ENCODE measurements at places on chromosomes 3 and 15. TPM values are rescaled to one million over a fixed set of nuclear protein-coding genes. Genes with fewer than 3 reads are reported as not detected.

DNA sequence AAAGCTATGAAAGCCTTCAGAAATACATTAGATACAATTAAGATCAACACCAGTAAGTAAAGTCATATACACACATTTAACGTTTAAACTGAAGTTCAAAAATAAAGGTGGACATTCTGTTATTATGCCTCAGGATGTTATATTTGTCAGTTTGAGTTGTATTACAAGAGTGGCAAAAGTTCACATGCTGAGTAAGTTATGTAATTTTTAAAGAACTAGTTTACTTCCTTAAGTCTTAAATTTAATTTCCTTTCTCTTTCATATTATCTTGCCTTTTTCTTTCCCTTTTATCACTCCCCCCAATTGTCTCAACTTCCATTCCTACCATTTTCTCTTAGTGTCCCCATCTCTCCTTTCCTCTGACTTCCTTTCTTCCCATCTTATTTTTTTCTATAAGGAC is 4.9 kb upstream of the GPR87 start:
- H3K27me3 ChIP-seq, result no peaks in the 10 kb centered on the region
- H3K36me3 ChIP-seq, result peaks cover 3% of the 10 kb centered on the region
- DNase-seq, result no peak
- H3K4me1 ChIP-seq, result peaks cover 28% of the 10 kb centered on the region
- no peak overlapping the region for H3K4me3 ChIP-seq

GRCh38 chr15:67897646-67898339 is 57.9 kb upstream of the RNU6-1 start:
- no peak overlapping the region for H3K4me3 ChIP-seq
- no peak for DNase-seq
- H3K27me3 ChIP-seq, result peaks cover 1% of the 10 kb centered on the region
- peaks cover 2% of the 10 kb centered on the region for H3K4me1 ChIP-seq

- no peak overlapping the region for H3K4me3 ChIP-seq
- no peaks in the 10 kb centered on the region for H3K36me3 ChIP-seq
- peaks cover 2% of the 10 kb centered on the region for H3K27me3 ChIP-seq
- H3K27ac ChIP-seq, result no peak overlapping the region
- no peaks in the 10 kb centered on the region for H3K4me1 ChIP-seq
Measured at GRCh38 chr3:180000500-180000899, 36.2 kb downstream of the PEX5L start.

DNA sequence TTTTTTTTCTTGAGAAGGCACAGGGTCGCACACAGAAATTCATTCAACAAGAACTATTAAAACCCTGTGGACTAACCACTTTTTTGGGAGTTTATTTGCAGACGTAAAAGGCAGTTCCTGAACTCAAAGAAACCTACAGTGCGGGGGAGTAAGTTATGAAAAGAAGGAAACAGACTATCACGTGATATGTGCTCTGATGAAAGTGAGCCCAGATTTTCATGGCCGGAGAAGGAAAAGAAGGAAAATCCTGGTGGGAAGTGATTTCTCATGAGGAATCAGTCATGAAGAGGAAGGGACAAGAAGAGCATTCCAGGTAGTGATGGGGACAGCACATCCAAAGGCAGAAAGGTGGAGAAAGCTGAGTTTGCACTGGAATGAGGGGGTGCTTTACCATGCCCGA is 26.1 kb downstream of the SEMA6D start:
- H3K4me3 ChIP-seq, result no peak overlapping the region
- H3K4me1 ChIP-seq, result no peaks in the 10 kb centered on the region
- H3K36me3 ChIP-seq, result no peaks in the 10 kb centered on the region
- no peak for DNase-seq
- no peak overlapping the region for H3K27ac ChIP-seq

The TNNC1 gene
- total RNA-seq, result 1.4 TPM

Data from activated CD8-positive, alpha-beta memory T cell treated with anti-CD3 and anti-CD28 coated beads, Interleukin-2, amount 10 ng/mL, durations not matched to agents 7 days and 5 days (primary cell).